ENCODE measurements at places on chromosomes 7 and 10.
A peak's percentile ranks its signal among the peaks of the same experiment; 100 is the strongest.

- DNase-seq = no peak
These were observed 123.8 kb upstream of the PDSS1 start for GRCh38 chr10:26573674-26574073.

DNA sequence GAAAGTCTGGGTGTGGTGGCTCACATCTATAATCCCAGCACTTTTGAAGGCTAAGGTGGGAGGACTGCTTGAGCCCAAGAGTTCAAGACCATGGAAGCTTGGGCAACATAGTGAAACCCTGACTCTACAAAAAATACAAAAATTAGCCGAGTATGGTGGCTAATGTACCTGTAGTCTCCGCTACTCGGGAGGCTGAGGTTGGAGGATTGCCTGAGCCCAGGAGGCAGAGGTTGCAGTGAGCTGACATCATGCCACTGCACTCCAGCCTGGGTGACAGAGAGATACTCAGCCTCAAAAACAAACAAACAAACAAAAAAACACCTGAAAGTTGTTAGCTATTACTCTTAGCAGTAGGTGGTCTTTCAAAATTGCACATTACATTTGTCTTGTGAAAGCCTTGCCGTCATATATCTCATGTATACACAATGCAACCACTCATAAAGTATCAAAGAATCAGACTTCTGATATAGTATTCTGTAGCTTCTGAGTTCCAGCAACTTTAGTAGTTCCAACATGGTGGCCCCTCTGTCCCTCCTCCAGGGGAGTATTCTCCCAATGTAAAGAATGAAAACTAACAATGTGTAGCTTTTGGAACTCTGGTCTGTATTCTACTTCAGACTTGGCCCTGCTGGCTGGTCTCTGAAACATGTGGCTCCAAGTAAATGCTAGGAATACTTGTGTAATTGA lies 101.5 kb downstream of the ZNF92 start:
- no peak for DNase-seq

GRCh38 chr7:46833197-46833596 lies 748.7 kb downstream of the TNS3 start:
- no peak for DNase-seq

DNA sequence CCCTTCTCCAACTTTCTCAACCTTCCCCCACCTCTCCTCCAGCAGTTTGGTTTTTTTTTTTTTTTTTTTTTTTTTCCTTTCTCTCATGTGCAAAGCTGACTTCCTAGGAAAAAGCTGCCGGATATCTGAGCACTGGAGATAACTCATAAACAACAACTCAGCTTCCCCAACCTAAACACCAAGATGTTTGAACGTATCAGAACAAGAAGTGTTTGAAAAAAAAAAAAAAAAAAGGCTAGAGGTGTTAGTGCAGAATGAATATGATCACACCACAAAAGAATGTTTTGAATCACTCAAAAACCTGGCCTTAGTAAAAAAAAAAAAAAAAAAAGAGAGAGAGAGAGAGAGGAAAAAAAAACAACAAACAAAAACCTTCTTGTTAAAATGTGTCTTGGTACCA lies 11.2 kb downstream of the GATA3 start:
- no peak for DNase-seq

DNA sequence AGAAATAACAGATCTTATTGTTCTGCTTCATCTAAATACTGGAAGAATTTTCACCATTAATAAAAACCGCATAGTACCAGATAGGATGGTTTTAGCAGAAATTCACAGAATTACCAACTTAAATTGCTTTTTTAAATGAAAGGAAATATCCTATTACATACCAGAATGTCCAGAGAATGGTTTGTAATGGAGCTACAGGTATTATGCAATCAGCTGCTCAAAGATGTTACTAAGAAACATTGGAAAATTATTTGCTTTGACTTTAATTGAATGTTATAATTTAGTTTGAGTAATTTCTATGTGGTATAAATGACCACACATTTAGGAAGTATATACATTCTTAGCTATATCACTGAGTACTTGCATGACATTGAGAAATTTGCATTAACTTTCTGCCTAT lies 338.3 kb downstream of the ETV1 start:
- no peak for DNase-seq

GRCh38 chr7:95433952-95434556 lies 774 bp downstream of the PON2 start:
- DNase-seq = no peak

DNA sequence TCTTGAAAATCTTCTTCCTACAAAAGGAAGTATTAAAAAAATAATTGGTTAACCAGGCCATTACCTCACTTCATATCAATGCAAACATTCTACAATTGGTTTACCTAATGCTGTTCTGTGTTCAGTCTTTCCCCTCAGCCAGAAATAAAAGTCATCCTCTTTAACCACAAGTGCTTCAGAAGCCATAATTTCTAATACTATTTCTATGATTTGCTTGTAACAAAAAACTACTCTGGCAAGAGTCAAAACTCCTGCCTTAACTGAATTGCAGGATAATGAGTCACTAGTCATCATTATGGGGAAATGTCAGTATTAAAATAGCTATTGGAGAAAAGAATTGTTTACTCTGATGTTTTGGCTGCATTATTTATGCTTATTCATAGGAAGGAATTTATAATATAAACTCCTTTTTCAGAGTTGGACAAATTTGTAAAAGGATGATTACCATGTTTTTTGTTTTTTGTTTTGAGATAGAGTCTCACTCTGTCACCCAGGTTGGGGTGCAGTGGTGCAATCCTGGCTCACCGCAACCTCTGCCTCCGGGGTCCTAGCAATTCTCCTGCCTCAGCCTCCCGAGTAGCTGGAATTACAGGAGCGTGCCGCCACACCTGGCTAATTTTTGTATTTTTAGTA lies 55.5 kb upstream of the ODAD2 start:
- DNase-seq = no peak

DNA sequence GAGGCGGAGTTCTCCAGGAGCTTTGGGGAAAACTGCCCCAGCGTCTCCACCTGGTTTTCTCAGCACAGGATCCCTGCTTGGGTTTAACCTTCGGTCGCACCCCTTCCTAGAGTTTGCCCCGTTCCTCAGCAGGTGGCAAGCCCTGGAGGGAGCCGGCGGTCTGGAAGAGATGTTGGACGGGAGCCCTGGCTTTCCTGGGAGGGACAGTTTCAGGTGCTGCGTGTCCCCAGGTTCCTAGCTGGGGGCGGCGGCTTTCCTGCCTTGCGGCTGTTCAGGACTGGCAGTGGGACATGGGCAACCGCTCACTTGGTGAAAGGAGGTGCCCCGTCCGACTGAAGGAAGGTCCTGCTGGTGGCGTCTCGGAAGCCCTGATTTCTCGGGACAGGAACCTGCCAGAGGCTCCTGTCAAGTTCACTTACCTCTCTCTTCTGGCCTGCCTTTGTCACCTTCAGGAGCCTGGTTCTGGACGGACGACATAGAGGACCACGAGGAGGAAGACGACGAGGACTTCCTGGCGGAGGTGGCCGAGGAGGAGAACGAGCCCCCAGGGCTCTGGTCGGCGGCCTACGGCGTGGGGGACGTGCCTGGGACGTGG lies 14.8 kb downstream of the ZNF316 start:
- no peak for DNase-seq

GRCh38 chr10:129174232-129175014 lies 292.6 kb upstream of the MGMT start:
- DNase-seq = no peak

- DNase-seq = no peak
These were observed 24.6 kb upstream of the ELFN1 start for GRCh38 chr7:1645476-1645875.

DNA sequence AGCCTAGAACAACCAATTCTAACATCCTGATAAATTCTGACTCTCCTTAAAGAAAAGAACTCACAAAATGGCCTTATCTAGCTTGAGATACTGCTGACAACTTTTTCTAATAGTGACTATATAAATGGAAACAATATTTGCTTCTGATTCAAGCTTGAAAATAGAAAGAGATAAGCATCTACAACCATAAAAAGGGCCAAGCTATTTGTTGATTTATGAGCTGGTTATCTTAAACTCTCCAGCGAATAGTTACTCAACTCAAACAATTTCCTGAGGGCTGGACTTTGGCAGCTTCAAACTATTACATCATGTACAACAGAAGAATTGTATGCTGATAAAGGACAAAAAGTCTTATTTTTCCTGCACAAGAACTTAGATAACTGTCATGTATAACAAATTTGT lies 4.6 kb downstream of the USP54 start:
- DNase-seq = no peak

DNA sequence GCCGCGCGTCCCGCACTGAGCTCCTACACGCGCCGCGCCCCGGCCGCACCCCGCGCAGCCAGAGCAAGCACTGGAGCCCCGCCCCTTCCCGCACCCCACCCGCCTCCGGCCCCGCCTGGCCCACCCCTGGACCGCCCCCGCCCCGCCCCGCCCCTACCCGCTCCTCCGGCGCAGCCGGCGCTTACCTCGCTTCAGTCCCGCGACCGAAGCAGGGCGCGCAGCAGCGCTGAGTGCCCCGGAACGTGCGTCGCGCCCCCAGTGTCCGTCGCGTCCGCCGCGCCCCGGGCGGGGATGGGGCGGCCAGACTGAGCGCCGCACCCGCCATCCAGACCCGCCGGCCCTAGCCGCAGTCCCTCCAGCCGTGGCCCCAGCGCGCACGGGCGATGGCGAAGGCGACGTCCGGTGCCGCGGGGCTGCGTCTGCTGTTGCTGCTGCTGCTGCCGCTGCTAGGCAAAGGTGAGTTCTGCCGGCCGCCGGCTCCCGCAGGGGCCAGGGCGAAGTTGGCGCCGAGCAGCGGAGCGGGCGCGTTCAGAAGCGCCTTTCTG lies at the start of gene RET:
Gene RET (plus strand): TSS at position 194 of the 545 bp plus-strand sequence. CDS start 190 bp downstream, at position 384.
- DNase-seq = peak; percentile 25

GRCh38 chr7:31371621-31372020 lies 31.1 kb upstream of the NEUROD6 start:
- DNase-seq = no peak

All from activated CD4-positive, alpha-beta T cell treated with anti-CD3 and anti-CD28 coated beads, Interleukin-2, amount 50 U/mL, for 48 hours (primary cell).